ENCODE measurements at places on chromosomes 3 and 15.

- no peak for DNase-seq
Measured at GRCh38 chr15:72398648-72399047, 543 bp downstream of the TMEM202 start.

DNA sequence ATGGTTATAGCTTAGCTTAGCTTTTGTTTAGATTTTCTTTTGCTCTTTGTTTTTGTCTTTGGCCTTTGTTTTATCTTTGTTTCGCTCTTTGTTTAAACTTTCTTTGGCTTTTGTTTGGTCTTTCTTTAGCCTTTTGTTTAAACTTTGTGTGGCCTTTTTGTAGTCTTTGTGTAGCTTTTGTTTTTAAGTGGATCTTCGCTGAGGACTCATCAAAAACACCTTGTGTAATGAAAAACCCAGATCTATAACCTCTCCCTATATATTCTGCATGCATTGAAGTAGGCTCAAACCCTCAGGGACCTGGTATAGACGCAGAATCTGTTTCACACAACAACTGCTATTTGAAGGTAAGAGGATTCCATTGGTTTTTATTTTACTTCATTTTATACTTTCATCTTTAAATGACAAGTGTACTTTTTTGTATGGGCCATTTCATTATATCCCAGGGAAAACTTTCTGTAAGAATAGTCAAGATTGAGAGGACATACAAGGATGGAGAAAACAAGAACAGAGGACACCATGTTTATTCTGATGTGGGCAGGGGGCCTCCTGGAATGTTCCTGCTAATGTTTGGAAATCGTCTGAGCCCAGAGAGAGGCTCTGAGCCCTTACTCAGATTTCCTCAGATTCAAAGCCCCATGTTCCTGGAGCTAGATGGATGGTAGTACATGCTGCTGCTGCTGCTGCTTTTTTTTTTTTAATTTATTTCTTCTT, at the start of gene MOBP:
Gene MOBP (plus strand): TSS at position 287 of the 714 bp plus-strand sequence. CDS start 34,390 bp downstream, outside the sequence.
- DNase-seq: no peak

- no peak for DNase-seq
Measured at GRCh38 chr3:133383175-133383574, 16.7 kb upstream of the BFSP2 start.

GRCh38 chr3:123723070-123723469, 138.2 kb upstream of the HACD2 start:
- peak; percentile 60 for DNase-seq

DNA sequence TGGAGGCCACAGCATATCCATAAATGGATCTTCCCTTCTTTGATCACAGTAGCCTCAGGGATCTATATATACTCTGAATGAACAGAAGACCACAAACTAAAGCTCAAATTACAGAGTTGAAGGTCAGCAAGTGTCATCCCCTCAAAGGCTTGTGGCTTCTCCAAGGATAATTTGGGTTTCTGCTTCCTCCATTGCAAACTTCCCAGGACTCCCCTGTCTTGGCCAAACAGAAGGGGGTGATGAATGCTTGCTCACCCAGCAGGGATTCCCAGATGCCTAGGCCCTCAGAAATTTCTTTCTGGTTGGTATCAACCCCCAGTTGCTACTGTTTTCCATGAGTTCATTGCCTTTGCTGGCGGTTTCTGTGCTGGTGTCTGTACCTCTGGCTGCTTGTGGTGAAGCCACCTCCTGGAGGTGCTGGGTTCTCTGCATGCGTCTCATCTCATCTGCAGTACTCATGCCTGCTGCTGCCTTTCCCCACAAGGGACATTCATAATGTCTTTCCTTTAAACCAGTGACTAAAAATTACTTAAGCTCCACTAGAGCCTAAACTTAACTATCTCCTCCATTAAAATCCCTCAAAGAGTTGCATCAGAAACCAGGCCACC, 17.7 kb downstream of the ENTPD3 start:
- DNase-seq: no peak

DNA sequence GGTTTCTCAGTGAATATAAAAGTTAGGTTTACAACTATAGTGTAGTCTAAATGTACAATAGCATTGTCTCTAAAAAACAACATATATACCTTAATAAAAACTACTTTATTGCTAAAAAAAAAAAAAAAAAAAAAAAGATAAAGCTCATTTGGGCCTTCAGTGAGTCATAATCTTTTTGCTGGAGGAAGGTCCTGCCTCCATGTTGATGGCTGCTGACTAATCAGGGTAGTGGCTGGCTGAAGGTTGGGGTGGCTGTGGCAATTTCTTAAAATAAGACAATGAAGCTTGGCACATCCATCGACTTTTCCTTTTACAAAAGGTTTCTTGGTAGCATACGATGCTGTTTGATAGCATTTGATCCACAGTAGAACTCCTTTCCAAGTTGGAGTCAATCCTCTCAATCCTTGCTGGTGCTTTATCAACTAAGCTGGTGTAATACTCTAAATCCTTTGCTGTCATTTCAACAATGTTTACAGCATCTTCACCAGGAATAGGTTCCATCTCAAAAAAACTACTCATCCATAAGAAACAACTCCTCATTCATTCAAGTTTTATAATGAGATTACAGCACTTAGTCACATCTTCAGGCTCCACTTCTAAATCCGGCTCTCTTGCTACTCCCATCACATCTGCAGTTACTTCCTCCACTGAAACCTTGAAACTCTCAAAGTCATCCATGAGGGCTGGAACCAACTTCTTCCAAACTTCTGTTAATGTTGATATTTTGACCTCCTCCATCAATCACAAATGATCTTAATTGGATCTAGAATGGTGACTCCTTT, 13.3 kb downstream of the ZNF280D start:
- no peak for DNase-seq

- DNase-seq: no peak
Measured at GRCh38 chr3:135012101-135012500, 217.0 kb downstream of the EPHB1 start.

DNA sequence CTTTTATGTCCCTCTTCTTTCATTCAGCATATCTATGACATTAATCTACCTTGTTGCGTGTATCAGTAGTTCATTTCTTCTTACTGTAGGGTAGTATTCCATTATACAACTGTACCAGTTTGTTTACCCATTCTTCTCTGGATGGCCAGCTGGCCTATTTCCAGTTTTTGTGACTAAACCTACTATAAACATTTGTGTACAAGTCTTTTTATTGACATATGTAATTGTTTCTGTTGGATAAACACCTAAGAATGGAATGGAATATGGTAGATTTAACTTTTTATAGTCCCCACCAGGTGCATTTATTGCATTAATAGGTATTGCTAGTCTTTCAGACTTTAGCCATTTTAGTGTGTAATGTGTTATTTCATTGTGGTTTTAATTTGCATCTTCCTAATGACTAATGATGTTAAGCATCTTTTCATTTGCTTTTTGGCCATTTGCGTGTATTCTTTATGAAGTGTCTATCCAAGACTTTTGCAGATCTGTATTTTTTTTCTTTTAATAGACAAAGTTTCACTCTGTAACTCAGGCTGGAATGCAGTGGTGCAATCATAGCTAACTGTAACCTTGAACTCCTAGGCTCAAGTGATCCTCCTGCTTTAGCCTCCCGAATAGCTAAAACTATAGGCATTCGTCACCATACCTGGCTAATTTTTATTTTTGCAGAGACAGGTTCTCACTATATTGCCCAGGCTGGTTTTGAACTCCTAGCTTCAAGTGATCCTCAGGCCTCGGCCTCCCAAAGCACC, 41.9 kb upstream of the XRN1 start:
- no peak for DNase-seq

DNA sequence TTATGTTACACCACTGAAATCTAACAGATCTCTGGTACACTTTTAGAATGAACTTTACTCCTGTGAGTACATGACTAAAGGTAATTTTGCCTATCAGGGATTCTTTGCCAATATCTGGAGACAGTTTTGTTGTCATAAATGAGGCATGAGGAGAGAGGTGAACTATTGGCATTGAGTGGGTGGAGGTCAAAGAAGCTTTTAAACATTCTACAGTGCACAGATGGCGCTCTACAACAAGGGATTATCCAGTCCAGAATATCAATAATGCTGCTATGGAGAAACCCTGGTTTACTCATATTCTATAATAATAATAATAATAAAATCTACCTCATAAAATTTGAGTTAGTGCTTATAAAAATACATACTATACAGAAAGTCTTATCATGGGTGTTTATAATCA, 702.3 kb downstream of the SI start:
- DNase-seq: no peak

- DNase-seq: no peak
Measured at GRCh38 chr3:16400106-16400931, 113.2 kb downstream of the RFTN1 start.

DNA sequence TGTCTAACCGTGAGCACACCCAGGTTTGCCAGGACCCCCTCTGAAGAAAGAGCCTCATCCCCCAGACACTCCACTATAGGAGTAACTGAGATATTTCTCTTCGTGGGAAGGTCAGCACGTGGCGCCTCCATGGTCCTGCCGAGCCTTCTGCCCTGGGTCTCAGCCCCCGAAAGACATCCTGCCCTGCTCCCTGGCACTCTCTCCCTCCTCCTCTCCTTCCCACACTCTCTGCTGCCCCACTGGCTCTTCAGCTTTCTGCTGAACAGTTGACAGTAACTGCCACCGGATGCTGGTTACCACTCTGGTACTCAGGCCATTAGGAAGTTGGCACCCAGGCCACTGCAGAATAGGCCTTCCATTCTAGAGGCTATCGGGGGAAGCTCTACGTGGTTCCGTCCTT, 185.2 kb downstream of the UACA start:
- DNase-seq: peak; percentile 17

- no peak for DNase-seq
Measured at GRCh38 chr3:10353160-10353559, 32.2 kb upstream of the SEC13 start.

DNA sequence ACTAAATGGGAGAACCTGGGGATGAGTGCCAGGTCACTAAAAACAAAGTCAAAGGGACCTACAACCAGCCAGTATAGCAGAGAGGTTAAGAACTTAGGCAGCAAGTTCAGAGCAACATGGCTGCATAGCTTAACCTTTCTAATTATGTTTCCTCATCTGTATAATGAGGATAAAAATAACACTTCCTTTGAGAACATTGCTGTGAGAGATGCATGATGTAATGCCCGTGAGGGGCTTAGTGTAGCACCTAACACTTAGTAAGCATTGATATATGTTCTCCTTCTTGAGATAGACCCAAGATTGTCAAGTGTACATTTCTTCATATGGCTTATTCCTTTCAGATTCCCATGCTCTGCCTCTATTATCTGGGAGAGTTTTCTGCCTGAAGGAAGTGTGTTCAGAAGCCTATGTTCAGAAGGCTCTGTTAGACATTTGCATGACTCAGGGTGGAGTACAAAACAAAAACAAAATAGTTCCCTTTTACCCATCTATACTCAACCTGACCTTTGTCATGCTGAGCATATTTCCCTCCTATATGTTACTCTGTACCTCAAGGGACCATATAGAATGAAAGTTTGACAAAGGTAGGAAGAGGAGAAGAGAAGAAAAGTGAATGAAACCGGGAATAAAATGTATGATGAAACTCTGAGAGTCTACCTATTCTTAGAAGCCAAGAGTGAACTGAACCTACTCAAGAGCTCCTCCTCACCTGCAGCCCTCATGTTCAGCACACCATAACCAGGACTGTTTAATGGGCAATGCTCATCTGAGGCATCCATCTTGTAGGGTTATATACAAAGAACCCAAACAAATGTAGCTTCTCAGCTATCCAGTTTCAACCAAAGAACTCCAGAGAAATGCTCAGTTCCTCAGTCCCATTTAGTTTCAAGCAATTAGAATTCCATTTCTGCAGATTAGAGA, 70.7 kb upstream of the KCNMB2 start:
- no peak for DNase-seq

DNA sequence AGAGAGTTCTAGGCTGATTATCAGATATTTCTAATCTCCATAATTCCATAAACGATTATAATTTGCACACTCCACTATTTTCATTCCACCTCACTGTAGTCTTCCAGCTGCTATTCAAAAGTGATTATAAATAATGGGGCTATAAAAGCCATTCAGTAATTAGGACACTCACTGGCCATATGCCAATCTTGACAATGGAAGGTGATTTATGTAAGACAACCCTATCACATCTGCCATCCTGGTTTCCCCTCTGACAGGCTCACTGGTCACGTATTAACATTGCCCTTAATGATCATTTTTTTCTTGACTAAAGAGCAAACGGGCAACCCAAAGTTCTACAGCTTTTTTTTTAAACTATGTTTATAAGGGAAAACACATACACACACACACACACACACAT, 402.4 kb downstream of the MAGI1 start:
- no peak for DNase-seq

- DNase-seq: no peak
Measured at GRCh38 chr3:130456540-130456939, 60.4 kb upstream of the COL6A6 start.

DNA sequence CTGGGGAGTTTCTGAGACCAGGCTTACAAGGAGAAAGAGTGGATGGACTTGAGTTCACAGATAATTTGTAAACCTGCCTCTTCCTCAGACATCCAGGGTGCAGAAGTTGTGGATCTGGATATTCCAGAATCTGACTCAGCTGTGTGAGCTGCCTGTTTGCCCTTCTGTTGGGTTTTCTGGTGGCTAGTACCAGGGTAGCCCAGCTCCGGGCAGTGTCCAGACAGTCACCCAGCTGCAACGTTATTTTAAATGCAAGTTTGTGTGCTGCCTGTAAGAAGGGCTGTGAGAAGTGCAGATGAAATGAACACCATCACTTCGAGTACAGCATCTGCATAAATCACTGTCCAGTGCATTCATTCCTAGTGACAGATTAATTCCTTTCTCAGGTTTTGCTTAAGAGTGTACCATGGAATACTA, 1053.0 kb downstream of the TUSC7 start:
- no peak for DNase-seq

DNA sequence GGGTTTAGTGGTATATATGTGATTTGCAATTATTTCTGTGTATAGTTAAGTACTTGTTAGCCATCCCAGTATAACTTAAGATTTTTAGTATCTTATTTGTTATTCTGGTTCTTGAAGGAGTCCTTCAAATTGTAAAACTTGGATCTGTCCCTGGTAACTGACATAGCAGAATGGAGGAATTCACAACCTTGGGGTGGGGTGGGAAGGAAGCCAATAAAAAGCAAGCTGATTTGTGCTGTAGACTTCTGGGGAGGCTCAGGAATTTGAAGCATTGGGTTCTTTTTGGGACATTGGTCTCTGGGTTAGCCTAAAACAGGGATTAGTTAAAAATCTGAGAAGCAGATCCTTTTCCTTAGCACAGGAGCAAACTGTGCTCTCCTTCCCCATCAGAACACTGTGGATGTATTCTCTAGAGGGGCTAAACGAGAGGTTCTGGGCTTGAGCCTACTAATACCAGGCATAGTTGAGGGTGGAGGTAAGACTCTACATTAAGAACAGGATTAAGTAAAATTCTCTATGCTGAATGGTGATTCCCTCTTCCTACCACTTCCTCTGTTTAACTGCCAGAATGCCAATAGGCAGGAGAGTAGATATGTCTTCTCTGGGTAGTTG, 42.2 kb downstream of the GMPS start:
- DNase-seq: no peak
